ENCODE measurements at places on chromosomes 7 and 10.

- DNase-seq = no peak
Measured at GRCh38 chr10:129793996-129794395, 170.1 kb downstream of the EBF3 start.

- DNase-seq = no peak
Measured at GRCh38 chr10:93599335-93599734, 1.7 kb downstream of the RBP4 start.

DNA sequence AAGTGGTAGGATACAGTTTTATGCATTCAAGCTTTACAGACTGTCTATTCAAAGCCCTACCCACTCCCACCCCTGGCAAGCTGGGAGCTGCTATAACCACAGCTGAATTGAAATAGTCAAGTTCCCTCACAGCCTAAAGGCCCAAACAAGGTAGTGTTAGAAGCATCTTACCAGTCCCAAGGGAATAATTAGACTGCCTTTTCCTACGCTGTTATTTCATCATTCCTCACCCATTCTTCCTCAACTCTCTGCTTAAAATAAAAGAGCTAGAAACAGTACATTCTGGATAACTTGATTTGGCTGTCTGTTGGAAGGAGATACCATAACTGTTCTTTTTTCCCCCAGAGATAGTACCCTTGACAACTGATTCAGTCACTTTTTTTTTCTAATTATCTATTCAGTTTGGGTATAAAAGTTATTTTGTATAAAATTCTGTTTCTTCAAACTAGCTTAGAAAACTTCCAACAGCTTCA lies 54.0 kb downstream of the RAPGEF5 start:
- no peak for DNase-seq

- DNase-seq = no peak
Measured at GRCh38 chr10:98920807-98921206, 314.8 kb downstream of the HPSE2 start.

DNA sequence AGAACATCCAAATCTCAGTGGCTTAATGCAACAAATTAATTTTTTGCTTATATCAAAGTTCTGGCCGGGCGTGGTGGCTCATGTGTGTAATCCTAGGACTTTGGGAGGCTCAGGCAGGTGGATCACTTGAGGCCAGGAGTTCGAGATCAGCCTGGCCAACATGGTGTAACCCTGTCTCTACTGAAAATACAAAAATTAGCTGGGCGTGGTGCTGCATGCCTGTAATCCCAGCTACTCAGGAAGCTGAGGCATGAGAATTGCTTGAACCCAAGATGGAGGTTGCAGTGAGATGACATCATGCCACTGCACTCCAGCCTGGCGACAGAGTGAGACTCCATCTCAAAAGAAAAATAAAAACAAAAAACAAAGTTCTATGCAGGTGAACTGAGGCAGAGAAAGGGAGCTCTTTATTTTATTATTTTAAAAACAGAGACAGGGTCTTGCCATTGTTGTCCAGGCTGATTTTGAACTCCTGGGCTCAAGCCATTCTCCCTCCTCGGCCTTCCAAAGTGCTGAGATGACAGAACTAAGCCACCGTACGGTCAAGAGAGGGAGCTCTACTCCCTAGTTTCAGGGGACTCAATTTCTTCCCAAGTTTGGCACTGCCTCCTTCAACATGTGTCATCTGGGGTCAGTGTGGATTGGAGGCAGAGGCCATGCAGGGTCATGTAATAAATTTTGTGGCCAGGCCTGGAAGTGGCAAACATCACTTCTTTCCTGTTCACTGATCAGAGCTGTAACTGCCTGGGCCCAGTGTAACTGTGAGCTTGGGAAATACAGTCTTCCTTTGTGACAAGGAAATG lies 2.4 kb downstream of the ADCK2 start:
- DNase-seq = no peak

- DNase-seq = no peak
Measured at GRCh38 chr10:60937784-60938654, 6.0 kb downstream of the RHOBTB1 start.

- no peak for DNase-seq
Measured at GRCh38 chr10:118900617-118901016, 128.9 kb upstream of the NANOS1 start.

GRCh38 chr7:47722126-47722525 lies 140.2 kb upstream of the TNS3 start:
- no peak for DNase-seq

DNA sequence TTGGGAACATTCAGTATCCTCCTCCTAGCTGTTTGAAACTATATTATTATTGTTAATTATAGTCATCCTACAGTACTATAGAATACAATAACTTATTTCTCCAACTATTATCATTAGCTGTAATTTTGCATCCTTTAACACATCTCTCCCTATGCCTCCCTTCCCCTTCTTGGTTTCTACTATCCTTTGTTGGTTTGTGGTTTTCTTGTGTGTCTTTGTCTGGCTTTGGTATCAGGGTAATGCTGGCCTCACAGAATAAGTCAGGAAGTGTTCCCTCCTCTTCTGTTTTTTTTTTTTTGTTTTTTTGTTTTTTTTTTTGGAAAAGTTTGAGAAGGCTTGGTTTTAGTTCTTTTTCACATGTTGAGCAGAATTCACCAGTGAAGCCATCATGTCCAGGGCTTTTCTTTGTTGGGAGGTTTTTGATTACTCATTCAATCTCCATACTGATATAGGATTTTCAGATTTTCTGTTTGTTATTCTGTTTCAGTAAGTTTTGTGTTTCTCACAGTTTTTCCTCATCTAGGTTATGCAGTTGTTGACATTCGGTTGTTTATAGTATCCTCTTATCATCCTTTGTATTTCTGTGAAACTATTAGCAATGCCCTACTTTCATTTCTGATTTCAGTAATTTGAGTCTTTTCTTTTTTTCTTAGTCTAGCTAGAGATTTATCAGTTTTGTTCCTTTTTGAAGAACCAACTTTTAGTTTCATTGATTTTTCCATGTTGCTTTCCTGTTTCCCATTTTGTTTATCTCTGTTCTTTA lies 21.6 kb downstream of the C1GALT1 start:
- no peak for DNase-seq

GRCh38 chr10:12177642-12178041 lies 18.0 kb downstream of the NUDT5 start:
- no peak for DNase-seq

DNA sequence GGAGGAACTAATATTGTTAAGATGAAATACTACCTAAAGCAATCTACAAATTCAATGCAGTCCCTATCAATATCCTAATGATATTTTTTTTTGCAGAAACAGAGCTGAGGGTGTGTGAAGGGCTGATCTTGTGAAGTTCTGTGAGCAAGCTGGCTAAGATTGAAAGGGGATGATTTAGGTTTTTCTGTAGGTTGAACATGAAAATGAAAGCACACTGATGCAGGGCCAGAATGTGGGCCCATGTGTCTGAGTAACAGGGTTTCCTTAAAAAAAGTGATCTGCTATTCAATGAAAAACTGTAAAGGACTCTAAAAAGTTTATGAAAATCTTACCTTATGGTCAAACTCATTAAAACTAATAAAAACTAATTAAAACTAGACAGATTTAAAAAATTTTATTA lies 47.4 kb downstream of the GRB10 start:
- DNase-seq = no peak
